AG08396 (cell line): ENCODE measurements at places on chromosomes 7 and 10.
A peak's percentile ranks its signal among the peaks of the same experiment; 100 is the strongest.

DNA sequence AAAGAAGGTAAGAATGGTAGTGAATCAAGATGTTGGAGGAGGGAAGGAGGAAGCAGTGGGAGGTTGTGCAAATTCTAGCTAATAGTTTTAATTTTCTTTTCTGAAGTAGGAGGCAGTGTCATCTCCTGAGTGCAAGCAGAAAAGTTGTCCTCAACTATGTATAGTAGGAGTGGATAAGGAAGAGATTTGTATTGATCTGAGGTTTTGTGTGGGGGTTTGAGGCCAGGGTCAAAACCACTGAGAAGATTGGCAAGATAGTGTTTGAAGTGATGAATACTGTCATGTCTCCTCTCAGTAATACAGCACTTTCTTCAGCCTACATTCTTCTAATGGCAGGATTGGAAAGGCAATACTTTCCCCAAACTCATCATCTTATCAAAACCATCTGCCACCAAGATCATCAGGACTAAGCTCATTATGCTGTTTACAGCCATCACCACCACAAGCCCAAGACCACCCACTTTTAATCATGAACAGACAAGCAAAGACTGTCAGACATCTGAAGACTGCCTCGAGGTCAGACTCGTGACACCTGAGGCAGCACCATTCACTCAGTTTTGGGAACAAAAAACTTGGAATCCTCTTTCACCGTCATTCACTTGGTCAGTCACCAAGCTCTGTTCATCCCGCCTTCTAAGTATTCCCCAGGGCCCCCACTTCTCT lies 1.5 kb upstream of the MIOS start:
- no peak for DNase-seq

GRCh38 chr10:88538048-88538447 lies 45.1 kb downstream of the RNLS start:
- no peak for DNase-seq

DNA sequence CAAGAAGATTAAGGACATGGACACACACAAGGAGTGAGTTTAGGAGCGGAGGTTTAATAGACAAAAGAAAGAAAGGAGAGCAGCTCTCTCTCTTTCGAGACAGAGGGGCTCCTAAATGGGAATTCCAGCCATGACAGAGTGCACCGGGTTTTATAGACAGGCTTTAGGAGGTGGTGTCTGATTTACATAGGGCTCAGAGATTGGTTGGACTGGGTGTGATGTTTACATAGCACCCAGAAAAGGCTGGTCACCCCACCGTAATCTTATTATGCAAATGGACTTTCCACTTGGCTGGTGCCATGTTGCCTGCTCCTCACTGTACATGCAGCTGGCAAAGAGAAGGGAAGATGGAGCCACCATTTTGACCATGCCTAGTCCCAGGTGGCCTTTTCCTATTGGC lies 28.4 kb upstream of the MRC1 start:
- no peak for DNase-seq

DNA sequence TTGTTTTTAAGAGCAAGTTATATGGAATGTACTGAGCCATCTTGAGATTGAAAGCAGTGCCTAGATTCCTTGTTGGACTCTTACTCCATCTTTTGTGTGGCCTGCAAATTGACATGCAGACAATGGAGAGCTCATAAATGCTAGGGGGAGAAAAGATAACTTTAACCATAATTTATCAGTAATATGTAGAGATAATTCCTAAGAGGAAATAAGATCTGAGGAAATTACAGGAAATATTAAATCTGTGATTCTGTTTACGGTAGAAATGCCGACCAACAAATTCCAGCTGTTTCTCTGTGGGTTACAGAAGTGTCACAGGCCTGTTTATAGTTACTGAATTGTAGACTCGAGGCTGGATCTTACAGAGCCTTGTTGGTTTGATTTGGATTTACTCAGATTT lies 348.0 kb downstream of the SUGCT start:
- no peak for DNase-seq

GRCh38 chr10:103053659-103054581 lies 135.8 kb downstream of the CNNM2 start:
- peak; percentile 70 for DNase-seq

DNA sequence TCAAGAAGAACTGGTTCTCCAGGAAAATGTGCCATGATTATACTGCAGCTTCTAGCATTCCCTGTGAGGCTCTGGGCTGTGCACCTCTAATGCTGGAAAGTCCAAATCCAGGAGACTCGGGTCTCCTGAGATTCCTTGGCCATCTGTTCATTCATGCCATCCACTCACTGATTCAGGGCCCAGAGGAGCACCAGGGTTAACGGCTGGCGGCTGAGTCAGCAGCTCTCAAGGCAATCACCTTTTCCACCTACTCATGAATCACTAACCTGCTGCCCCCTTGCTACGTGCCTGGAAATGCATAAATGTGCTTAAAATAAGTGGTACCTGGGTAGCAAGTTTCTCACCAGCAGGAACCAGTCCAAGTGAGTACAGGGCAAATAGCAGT lies 132.7 kb downstream of the KCNMA1 start:
- no peak for DNase-seq

DNA sequence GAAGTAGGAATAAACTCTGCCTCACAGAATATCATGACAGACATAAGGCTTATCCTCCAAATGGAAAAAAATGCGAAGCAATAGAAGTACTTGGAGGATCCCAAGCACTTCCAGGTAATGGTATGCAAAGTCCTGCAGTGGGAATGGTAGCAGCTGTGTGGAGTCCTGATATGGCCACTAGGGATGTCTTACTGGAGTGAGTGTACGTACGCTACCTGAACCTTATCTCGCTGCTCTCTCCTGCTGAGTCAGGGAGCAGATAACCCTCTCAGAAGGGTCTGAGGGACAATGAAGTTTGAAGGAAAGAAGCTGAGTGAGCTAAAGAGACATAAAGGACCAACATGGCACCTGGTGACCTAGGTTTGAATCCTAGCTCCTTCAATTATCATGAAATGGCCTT lies 42.2 kb downstream of the CH25H start:
- DNase-seq = no peak

DNA sequence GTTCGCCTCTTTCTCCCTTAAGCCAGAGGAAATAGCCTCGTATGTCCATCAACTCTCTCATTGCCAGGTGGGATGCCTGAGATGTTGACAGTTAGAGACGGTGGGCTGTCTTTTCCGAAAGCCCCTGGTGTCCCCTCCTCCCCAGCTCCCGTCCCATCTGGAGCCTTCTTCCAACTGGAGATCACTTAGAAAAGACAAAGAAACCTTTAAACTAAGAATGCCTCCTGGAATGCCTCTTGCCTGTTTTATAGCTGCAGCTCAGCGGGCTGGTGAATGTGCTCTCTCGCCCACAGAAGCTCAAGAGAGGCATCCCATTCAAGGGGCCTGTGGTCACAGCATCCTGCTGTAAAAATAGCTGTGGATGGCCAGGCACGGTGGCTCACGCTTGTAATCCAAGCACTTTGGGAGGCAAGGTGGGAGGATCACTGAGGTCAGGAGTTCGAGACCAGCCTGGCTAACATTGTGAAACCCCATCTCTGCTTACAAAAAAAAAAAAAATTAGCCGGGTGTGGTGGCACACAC lies 5.2 kb upstream of the MYL10 start:
- no peak for DNase-seq

- DNase-seq = no peak
These were observed 142.4 kb upstream of the BMPER start for GRCh38 chr7:33762911-33763306.

- peak; percentile 37 for DNase-seq
These were observed 217.1 kb upstream of the ZMIZ1 start for GRCh38 chr10:78851647-78852046.
